ENCODE measurements at places on chromosomes 11 and 22.

DNA sequence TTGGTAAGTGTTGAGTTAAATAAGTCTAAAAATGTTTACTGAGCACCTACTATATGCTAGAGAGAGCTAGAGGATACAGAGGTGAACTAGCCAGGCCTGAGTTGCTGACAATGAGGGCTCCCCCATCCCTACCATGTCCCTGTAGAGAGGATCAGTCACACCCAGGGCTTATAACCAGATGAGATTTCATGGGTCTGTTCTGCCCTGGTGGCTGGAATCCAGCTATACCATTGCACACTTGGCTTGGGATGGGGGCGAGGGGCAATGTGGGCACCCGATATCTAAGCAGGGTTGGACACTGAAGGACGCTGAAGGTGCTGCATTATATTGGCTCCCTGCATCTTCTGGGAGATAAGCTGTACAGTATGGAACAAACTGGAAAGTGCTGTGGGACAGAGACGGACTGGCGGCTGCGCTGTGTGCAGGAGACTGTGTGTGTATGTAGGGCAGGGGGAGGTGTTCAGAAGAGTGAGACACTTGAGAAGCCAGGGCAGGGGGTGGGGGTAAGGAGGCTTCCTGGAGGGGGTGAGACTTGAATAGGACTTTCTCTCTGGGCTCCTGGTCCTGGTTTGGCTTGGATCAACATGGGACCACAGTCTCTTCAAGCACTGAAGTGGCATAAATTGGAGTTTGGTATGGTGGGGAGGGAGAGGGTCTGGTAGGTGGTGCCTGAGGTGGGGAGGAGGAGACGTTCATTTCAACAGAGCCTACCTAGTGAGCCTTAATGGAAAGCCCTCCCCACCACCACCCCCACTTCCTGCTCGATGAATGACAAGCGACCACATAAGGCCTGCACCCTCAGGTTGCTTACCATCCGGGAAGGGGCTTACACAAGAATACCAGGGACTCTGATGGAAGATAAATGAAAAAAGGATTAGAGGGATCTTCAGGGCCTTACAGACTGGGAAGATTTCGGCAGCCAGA lies 1.8 kb downstream of the CD82 start:
- DNase-seq: peak; percentile 65

GRCh38 chr11:86782742-86783141 lies 17.6 kb upstream of the PRSS23 start:
- DNase-seq: no peak

DNA sequence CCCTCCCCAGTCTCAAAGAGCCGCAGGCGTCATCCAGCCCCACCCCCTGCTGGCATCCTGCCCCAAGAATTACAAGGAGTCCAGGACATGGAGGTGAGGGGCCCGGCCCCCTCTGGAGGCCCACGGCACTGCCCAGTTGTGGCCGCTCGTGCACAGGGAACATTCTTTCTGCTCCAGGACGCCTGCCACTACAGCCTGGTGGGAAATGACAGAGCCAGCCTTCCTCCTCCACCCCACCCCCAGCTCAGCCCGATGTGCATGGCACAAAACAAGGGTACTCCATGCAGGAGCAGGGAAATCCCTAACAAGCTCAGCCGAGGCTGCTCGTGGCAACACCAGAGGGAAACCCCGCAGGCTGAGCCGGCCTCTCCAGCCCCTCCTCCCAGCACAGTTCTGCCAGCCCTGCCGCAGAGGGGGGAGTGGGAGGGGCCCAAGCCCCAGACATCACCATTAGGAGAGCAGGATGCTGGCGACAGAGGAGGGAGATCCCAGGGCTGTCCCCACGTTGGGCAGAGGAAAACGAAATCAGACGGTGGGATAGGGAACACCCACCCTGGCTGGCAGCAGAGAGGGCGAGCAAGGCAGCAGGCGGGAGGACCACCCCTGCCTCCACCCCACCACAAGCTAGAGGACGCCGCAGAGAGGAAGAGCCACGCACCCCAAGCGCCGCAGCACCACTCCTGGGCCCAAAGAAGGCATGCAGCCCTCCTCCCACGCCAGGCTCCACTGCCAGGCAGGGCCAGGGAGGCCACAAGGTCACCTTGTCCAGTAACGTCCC lies 10.0 kb downstream of the IGSF9B start:
- DNase-seq: peak; percentile 47

DNA sequence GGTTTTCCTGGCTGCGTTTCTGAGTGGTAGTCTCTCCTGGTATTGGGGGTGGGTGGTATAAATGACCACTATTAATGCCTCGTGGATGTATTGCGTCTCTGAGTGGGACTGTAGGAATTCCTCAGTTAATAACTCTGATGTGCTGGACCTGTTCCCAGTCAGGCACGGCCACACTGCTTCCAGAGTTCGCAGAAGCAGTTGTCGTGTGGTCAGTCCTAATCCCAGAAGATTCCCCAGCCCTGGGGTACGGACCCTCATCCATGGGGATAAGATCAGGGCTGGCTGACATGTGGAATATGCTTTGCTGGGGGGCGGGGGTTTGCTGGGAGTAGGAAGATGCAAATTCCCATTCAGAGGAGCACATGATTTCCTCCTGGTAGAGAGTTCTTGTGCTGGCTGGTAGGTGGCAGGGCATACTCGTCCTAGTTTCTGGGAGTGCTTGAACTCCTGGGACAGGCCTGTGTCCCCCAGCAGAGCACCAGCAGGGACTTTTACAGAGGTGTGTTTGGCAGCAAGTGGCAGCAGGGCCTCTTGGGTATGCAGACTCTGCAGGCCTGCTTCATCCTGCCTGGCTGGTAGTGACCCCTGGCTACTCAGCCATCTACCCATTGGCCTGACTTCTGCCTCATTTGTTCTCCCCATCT lies 157.4 kb downstream of the NAV2 start:
- DNase-seq: no peak

- DNase-seq: no peak
These were observed 38.0 kb upstream of the CDON start for GRCh38 chr11:126100716-126101115.

DNA sequence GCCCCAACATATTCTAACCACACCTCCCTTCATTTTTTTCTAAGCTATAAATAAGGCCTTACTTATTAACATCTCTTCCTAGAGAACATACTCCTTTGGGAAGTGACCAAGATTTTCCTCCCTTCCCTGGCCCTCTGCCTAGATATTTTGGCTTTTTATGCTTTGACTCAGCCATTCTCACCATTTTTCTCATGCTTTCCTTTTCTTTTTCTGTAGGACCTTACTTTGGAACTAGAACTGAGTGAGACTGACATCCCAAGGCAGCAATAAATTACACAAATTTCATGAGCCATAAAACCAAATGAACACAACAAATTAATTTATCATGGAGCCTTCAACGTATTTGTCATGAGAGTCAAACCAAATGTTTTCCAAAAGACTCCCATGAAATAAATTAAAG lies 142.7 kb upstream of the CTSC start:
- no peak for DNase-seq

GRCh38 chr11:6799402-6799801 lies at the start of gene OR6A2:
Gene OR6A2 (minus strand): TSS chr11:6799689. CDS start chr11:6795708, 3,981 bp downstream.
- DNase-seq: no peak

- peak; percentile 30 for DNase-seq
These were observed 43.5 kb downstream of the GGTLC2 start for GRCh38 chr22:22687638-22688500.

GRCh38 chr11:64355078-64355940 lies 3.7 kb upstream of the RPS6KA4 start:
- peak; percentile 64 for DNase-seq

DNA sequence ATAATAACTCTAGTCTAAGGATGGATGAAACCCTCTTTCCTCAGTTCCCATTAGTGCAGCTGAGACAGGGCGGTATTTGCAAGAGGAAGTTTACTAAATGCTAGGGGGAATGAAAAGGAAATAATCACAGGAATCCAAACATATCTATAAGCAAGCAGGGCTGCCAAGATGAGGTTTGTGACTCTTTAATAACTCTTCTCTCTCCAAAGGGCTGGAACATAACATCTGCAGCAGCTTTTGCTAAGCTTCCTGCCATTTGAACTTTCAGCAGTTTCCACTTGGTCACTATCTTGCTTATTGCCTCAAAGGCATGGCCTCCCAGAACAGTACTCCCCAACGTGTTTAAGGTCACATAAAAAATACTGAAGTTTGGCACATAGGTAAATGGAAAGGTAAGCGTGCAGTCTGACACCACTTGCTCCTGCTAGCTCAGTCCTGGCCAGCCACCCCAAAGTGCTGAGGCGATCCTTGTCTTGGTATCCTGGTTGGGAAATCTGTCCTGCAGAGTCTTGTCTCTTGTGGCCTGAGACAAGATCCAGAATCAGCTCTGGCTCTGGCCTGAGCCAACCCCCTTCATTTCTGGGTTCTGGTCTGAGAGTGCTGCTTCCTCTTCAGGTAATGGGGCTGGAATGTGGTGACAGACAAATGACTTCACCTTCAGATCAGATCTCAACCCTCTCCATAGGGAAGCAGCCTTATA lies 81.8 kb downstream of the KCNC1 start:
- no peak for DNase-seq

DNA sequence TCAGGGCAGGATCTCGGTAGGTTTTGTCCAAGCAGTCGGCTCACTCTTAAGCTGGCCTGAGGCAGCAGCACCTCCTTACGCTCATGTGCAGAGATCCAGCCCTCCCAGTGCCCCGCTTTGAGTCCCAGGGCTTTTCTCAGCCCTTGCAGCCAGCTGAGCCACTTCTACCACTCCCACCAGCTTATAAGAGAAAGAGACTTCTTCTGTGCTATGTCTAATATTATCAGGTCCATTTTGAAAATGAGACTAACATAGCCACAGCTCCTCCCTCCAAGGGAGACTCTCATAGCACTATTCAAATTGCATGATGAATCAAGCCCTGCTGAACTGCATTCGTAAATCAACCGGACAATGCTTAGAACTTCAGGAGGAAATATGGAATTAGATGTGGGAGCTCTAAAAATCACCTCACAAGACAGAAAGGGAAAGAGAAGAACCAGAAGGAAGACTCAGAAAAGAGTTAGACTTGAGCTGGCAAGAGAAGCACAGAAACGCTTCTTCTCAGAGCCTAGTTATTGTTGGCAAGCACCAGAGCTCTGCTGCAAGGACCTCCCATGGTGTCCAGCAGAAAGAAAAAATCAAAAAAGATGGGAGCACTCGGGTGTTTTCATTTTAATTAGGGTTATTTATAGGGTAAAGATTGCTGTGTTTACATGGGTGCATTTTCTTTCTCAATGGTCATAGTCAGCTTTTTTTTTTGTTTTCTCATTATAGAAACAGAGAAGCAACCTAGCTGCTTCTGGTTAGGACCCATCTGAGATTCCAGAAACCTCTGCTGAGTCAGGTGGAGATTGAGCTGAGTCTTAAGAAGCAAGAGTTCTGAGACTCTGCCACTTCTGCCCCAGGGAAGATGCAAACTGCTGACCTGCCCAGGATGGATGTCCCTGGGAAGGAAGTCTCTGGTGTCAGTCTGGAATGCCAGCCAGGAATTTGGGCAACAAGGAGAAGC lies 181.4 kb downstream of the ETS1 start:
- no peak for DNase-seq

DNA sequence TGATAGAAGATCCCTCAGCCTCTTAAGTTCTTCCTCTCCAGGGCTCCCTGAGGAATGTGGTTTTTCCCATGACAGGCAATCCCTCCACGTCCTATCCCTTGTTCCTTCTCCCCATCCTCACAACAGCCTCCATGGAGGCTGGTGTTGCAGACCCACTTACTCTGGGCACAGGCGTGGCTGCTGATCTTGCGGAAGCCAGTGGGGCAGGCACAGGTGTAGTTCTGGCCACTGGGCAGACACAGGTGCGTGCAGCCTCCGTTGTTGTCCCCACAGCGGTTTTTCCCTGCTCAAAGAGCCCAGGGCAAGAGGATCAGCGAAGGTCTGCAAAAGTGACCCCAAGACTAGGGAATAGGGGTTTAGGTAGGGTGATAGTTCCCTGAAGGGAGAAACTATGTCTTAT lies 29.1 kb downstream of the LRP4 start:
- no peak for DNase-seq

DNA sequence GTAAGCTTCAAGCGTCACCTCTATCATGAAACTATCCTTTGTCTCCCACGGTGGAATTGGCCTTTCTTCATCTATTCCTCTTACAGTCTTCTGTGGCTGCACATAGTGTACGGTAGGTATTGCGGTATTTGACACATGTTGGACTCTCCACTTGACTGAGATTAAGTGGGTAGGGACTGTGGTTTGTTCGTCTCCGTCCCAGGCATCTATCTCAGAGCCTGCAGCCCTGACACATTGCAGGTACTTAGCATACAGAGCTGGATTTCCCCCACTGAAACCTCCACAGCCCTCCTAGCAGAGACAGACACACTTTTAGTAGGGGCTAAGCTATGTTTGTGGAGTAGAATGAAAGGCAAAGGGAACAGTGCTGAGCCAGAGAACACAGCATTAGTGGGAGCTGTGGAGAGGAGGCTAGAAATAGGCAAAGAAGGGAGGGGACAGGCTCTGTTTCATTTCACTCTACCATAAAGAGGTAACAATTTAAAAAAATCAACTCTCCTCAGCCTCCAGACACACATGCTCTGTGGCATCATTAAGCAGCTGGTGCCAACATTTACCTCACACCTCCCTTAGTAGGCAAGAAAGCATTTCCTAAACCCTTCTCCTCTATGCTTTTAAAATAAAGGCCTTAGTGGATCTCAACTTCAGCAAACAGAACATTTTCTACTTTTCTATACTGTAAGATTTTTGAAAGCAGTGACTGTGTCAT lies 277.5 kb downstream of the KIRREL3 start:
- no peak for DNase-seq

DNA sequence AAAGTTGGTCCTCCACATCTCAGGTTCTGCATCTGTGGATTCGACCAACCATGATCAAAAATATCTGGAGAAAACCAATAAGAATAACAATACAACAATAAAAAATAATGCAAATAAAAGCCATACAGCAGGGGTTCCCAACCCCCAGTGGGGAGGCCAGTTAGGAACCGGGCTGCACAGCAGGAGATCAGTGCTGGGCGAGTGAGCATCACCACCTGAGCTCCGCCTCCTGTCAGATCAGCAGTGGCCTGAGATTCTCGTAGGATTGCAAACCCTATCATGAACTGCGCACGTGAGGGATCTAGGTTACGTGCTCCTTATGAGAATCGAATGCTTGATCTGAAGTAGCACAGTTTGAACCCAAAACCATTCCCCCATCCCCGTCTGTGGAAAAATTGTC lies 25.4 kb upstream of the MYO18B start:
- DNase-seq: no peak

DNA sequence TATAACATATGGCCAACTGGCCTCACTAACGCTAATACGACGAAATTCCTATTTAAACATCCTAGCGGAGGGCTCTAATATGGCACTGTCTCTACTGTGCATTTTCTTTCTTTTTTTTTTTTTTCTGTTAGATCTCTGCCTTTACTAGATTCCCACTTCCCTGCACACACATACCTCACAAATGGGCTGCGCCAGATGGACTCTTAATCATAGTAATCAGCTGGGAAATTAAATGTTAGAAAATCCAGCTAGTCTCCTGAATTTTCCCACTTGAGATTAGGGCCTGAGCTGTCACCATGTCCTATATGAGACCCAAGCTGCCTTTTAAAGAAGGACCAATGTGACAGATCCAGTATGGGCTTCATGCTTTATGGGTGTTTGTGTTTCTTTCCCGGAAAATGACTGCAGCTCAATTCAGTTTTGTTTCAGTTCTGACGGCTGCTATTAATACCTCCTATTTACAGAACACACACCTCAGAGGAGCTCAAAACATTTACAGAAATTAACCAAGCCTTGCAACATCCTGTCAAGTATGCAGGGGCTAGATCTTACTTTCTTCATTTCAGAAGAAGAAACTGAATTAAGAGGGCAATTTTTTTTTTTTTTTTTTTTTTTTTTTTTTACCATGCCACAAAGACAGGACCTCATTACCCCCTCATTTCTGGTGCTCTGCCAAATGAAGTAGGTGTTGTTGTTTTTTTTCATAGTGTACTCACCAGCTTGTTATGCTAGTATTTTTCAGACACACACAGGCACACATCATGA lies 49.8 kb upstream of the BLID start:
- no peak for DNase-seq
